SK-MEL-5 (cell line): ENCODE measurements at places on chromosomes 12 and 14.

- no peak for DNase-seq
These were observed 3.7 kb downstream of the DEPDC4 start for GRCh38 chr12:100263131-100263530.

DNA sequence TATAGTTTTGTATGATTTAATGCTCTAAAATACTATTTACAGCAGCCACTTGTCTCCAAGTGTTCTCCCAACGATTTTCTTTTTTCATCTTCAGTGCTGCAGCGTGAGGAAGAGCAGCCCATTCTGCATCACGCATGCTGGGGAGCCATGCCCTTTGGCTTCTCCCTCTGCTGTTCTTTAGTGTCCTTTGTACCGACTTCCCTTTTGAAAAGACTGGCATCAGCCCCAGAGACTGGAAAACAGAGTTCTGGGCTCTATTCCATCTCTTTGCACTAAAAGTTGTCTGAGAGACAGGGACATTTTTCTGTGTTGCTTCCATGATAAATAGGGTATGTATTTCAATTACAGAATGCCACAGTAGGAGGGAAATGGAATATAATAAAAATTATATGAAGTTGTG is 105.1 kb downstream of the RERG start:
- no peak for DNase-seq

DNA sequence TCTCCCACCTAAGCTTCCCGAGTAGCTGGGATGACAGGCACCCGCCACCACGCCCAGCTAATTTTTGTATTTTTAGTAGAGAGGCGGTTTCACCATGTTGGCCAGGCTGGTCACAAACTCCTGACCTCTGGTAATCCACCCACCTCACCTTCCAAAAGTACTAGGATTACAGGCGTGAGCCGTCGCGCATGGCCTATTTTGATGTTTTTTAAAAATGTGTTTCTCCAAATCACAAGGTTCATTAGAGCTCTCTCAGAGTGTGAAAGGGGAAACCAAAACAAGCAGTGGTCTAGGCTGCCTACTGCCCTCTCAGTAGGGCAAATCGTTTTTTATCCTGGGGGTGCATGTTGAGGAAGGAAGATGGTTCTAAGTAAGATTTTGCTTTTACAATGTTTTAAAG is 211.5 kb downstream of the PIK3C2G start:
- no peak for DNase-seq

GRCh38 chr14:99535448-99535847 is 54.2 kb downstream of the CCNK start:
- DNase-seq: no peak

DNA sequence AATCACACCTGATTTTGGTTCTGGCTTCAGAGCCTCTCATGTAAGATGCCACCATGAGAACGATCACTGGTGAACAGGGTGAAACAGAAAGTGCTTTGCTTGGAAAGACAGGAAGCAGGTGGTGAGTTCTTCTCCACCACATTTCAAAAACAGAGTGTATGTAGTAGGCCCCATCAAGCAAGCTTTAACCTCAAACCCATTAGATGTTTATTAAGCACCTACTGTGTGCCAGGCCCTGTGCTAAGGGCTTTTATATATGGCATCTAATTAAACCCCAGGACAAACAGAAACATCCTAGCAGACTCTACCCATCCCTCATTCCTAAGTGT is 47.8 kb upstream of the MED13L start:
- DNase-seq: no peak
